Dorsolateral prefrontal cortex (tissue), 122 donors: ENCODE measurements at places on chromosomes 16 and 17.

DNA sequence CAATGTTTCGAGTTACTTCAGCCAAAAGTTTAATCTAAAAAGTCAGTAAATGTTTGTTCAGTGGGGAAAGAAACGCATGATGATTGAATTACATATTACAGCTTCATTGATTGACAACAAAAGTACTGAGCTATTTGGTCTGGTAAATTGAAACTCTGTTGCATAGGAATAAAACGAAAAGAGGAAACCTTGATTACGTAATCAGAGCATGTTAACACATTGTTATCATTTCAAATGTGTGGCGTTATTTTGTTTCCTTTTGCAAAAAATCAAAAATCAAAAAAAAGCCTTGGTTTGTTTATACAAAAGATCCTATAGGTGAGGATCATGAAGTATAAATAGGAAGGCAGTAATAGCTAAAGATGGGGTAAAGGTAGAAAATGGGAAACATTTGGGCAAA, 19.5 kb upstream of the CA10 start:
- no peak for DNase-seq

GRCh38 chr16:566475-567372, at the start of gene NHLRC4:
NHLRC4 (plus strand) TSS chr16:567005; CDS start chr16:568048, 1,043 bp downstream.
- no peak for DNase-seq

DNA sequence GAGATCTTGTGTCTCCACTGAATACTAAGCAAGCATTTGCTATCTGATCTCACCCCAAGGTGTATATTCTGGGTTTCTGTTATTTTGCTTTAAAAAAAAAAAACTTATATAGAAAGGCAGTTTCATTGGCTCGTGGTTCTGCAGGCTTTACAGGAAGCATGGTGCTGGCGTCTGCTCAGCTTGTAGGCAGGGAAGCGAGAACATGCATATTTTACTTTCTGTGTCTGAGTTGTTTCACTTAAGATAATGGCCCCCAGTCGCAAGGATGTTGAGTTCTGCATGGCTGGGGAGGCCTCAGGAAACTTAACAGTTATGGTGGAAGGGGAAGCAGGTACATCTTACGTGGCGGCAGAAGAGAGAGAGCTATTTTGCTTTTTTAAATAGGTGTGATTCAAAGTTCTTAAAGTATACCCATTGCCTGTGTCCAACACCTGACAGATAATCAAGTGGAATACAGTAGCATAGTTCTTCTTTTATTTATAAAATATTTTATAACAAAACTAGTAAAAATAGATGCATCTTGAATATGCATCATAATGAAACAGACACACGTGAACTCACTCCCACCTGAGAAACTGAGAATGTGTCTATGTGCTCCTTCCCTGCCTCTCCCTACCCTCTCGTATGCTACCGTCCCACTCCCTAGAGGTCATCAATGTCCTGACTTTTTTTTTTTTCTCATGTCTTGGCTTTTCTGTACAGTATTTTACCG, 15.4 kb upstream of the ARHGAP17 start:
- DNase-seq: no peak

- no peak for DNase-seq
Observed at GRCh38 chr17:73419881-73420280, 108.1 kb upstream of the CDC42EP4 start.

GRCh38 chr17:21036361-21036881, 6.4 kb downstream of the USP22 start:
- no peak for DNase-seq

DNA sequence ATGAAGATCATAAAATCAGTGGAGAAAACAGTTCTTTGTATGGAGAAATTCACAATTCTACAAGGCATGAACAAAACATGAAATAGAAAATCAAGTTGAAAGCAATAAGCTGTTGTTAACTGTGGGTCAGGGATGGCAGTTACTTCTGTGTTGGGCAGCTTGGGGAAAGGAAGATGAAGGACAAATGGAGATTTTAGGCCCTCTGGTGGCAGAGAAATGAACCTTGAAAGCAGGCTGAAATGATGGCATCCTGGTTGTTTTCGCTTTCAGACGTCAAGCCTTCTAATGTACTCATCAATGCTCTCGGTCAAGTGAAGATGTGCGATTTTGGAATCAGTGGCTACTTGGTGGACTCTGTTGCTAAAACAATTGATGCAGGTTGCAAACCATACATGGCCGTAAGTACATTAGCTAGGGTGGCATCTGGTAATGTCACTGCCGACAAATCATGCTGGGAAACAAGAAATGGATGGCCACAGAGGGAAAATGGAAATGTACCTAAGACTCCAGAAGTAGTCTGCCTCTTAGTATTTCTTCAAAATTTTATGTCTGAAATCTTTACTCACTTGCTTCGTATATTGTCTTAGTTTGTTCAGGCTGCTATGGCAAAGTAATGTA, 108.9 kb downstream of the MAP2K6 start:
- DNase-seq: no peak

DNA sequence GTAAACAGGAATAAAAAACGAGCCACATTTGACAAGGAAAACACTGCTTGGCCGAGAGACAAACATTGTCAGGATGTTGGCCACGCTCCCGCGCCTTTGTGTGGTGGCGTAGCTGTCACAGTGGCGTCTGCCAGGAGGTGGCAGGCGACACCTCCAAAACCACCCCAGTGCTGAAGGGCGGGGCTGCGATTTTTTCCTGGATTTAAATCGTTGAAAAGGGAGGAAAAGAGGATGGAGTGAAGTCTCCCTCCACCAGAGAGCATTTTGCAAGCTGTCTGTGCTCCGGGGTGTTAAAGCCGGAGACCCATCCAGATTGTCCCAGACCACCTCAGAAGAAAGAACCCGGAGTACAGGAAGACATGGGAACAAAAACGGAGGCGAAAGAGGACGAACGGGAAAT, 12.7 kb downstream of the MRM3 start:
- DNase-seq: peak; percentile 86

GRCh38 chr17:47692895-47693730, 848 bp upstream of the TBKBP1 start:
- DNase-seq: peak; percentile 3

DNA sequence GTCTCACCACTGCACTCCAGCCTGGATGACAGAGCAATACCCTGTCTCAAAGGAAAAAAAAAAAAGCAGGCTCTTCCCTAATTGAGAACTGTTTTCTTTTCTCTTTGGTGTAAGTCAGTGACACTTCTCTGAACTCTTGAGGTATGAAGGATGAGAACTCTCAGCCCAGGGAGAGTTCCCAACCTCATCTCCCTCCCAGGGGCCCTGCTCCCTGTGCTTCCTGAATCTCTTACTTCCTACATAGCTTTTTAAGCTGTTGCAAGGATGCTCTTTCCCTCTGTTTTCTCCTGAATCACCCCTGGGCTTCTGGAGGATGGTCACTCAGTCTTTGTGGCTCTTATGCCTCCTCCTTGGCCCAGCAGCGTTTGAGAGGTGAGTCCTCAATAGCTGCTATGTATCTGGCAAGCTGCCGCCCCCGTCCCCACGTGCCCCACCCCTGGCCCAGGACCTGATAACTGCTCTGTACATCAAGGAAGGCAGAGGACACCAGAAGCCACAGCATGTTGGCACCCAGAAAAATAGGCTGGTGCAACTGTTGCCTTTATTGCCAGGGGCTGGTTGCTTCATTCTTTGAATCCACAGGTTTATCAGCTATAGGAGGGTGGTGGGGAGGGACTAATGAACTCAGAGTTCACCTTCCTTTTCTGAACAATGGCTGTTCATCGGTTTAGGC, 24.0 kb downstream of the IGF2BP1 start:
- no peak for DNase-seq

GRCh38 chr17:18241229-18241871, 15.9 kb downstream of the LLGL1 start:
- DNase-seq: no peak
